Activated T-helper 1 cell treated with anti-CD3 and anti-CD28 coated beads, Interleukin-12 subunit alpha, Interleukin-12 subunit beta, Interleukin-2, Interleukin-4 antibody, amounts not matched to agents 30 ng/mL and 10 ng/mL and 1 ng/mL, durations not matched to agents 14 hours and 24 hours and 36 hours (primary cell): ENCODE measurements at places on chromosomes 16 and 17.

DNA sequence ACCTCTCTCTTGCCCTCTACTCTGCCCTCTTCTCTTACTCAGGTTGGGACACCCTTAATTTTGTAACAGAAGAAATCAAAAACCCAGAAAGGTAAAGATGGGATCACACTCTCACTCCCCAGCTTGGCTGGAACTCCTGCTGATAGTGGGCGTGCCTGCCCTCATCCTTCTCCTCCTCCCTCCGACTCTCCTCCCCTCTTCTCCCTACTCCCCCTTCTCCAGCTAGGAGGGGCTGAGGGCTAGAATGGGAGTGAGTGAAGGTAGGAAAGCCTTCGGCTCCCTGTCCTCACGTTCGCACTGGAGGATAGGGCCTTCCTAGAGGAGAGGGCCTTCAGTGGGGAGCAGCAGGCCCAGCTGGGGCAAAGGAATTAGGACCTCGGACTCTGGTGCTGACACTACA is 20.3 kb downstream of the SLC7A6OS start:
- no peak for DNase-seq

GRCh38 chr16:70433458-70434103 is 5.3 kb downstream of the ST3GAL2 start:
- no peak for DNase-seq

GRCh38 chr17:33241390-33241789 is 51.7 kb downstream of the ASIC2 start:
- no peak for DNase-seq

- DNase-seq, result no peak
These were observed 5.1 kb downstream of the LYRM9 start for GRCh38 chr17:27888067-27888466.

DNA sequence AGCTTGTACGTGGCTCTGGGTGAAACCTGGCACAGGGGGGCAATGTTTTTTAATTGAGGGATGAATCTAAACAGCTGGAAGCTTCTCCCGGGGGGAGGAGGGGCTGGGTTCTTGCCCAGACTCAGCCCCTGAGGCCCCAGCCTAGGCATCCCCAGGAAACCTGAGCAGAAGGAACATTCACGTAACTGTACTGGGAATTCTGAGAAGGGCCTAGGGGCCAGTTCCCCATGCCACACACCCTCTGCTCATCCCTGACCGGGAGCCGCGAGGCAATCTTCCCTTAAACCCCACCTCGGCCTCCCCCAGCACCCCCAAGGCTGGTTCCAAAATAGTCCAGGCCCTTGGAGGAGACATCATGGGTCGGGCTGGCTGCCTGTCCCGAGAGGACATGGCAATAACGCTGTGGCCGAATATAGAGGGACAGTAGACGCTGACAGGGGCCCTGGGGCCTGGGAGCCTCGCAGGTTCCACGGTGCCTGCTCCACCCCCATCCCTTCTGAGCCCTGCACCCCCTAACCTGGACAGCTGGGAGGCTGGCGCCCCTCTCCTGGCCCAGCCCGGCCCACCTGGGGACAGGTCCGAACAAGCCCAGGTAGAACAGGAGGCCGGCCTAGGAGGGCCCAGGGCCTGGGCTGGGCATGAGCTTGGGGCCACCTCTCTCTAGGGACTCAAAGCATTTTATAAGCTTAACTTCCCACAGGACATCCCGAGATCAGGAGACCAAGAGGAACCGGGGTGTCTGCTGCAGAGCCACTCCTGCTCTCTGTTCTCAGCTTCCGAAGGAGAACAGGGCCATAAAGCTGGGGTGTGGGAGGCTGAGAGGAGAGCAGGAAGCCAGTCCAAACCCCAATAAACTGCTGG is 83.2 kb upstream of the TOB1 start:
- no peak for DNase-seq

DNA sequence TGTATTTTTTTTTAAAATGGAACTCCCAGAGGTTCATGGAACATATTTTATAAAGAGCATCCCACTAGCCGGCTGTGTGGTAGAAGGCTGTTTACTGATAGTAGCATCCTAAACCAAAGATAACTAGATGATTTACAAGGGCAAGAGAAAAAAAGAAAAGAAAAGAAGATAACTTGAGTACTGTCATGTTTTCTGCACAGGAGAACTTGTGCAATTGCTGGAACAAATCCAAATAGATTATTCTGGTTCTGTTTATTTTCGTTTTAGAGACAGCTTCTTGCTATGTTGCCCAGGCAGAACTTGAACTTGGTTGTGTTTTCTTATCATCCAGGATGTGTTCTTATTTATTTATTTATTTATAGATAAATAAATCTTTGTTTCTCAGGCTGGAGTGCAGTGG is 20.9 kb upstream of the PPM1D start:
- no peak for DNase-seq

GRCh38 chr16:30567160-30567990 is 4.1 kb downstream of the ZNF688 start:
- peak; percentile 66 for DNase-seq

DNA sequence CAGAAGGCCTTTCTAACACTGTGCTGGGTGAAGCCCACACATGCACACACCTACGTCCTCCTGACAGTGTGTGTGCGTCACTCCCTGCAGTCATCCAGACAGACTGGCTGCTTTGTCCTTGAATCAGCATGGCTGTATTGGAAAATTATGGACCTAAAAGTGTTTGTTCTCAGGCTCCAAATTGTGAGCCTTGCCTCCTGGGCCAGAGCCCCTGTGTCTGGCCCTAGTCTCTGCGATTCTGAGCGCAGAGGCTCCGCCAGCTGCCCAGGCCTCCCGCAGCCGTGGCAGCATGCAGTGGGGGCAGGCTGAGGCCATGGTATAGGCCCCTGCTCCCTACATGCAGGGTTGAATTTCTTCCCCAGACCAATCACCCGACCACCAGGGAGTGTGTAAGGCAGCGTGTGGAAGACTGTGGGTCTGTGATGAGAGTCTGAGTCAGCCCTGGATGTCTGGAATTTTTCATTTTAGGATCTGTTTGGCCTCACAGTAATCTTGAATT is 166.9 kb downstream of the LGALS9B start:
- DNase-seq, result no peak

DNA sequence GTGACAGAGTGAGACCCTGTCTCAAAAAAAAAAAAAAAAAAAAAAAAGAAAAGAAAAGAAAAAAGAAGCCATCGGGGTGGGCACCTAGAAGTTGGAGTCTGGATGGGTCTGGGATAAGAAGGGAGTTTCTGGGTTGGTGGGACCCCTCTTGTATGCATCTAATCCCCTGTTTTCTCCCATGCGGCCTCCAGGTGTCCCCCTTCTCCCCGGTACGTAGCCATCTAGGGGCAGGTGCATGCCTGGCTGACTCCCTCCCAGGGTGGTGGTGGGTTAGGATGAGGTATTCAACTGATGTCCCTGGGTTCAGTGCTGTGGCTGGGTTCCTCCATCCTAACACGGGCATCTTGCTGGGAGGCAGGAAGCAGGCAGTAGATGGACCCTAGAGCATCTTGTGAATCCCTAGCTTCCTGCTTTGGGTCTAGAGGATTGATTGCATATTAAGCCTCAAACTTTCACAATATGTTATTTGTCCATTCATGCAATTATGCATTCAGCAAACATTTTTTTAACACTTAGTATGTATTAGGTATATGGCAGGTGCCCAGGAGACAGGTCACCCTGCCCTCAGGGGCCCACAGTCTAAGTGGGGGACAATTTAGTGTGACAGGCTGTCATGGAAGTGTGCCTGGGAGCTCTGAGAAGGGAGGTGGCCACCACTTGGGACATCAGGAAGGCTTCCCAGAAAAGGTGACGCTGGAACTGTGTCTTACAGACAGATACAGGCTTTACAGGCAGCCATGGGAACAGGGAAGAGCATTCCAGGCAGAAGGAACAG is 13.1 kb downstream of the FMNL1 start:
- no peak for DNase-seq

- DNase-seq, result peak; percentile 38
These were observed 5.1 kb upstream of the GGT6 start for GRCh38 chr17:4565209-4566141.

DNA sequence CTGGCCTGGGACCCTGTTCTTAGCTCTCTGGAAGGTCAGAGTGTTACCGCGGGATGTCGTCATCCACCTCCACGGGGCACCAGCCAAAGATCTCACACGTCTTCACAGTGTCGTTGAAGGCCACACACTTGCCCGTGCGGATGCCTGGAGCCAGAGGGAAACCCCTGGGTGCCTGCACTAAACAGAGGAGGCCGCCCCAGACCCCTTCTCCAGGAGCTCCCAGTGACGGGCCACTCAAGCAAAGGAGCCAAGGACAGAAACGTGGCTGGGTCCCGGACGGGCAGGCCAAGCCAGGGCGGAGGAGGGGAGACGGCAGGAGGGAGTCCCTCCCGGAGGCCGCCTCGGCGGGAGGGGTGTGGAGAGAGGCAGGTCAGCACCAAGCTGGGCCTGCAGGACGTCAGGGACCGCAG is 11.0 kb upstream of the CAMKK1 start:
- DNase-seq, result no peak

GRCh38 chr17:75691371-75691791 is 24.2 kb downstream of the SAP30BP start:
- peak; percentile 39 for DNase-seq

- DNase-seq, result no peak
These were observed 5.1 kb downstream of the INPP5K start for GRCh38 chr17:1511290-1511689.

DNA sequence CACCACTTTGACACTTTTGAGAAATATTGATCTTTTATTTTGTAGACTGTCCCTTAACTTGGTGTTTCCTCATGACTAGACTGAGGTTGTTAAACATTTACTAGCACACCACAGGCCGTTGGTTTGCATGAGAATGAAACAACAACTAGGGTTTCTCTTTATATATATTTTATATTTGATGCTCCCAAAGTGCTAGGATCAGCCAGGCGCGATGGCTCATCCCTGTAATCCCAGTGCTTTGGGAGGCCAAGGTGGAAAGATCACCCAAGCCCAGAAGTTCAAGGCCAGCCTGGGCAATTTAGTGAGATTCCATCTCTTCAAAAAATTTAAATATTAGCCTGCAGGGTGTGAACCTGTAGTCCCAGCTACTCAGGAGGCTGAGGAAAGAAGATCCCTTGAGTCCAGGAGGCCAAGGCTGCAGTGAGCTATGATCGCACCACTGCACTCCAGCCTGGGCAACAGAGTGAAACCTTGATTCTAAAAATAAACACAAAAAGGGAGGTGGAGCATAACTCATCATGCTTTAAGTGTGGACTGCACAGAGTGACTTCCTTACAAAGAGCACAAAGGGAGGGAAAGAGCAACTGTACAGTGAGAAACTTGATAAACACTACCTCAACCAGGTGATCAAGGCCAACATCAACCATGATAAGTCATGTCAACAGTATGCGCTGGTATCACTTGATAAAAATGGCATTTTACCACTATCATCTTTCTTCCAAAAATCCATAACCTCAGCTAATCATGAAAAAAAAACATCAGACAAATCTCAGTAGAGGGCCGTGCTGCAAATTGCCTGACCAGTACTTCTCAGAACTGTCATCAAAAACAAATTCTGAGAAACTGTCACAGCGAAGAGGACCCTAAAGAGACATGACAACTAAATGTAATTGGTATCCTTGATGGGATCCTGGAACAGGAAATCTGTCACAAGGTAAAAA is 72.8 kb upstream of the ATF7IP2 start:
- no peak for DNase-seq

DNA sequence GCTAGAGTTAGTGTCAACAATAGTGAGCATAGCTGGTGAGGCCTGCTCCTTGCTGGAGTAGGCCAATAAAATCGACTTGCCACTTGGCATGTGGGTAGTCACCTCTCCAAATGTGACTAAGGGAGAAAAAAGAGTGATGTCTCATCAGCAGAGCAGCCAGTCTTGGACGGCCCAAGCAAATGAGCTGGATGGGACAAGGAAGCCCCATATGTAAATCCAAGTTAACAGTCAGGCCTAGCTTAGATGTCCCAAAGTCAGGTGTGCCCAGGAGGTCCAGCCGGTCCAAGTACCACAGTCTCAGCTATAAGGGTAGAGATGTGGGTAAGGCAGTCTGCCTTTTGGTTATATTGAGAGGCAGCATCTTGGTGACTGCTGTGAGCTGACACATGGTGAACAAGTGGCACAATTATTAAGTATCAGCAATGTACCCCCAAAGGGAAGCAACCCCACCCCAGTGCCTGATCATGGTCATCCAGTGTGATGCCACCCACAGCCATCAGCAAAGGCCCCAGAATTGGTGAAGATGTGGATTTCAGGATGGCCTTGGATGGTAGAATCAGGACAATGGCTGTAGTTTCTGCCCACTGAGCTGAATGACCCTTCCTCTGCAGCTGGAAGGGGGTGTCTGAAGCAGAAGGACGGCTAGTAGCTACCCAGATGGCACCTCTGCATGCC is 83.4 kb downstream of the TNFRSF13B start:
- no peak for DNase-seq

- no peak for DNase-seq
These were observed 9.4 kb downstream of the GGA2 start for GRCh38 chr16:23500862-23501225.

GRCh38 chr17:61254904-61255303 is 144.7 kb upstream of the TBX2 start:
- DNase-seq, result no peak

GRCh38 chr17:77237232-77238008 is 96.7 kb downstream of the SEC14L1 start:
- DNase-seq, result no peak

GRCh38 chr16:68300734-68301459 is 9.8 kb downstream of the SLC7A6OS start:
- DNase-seq, result no peak

DNA sequence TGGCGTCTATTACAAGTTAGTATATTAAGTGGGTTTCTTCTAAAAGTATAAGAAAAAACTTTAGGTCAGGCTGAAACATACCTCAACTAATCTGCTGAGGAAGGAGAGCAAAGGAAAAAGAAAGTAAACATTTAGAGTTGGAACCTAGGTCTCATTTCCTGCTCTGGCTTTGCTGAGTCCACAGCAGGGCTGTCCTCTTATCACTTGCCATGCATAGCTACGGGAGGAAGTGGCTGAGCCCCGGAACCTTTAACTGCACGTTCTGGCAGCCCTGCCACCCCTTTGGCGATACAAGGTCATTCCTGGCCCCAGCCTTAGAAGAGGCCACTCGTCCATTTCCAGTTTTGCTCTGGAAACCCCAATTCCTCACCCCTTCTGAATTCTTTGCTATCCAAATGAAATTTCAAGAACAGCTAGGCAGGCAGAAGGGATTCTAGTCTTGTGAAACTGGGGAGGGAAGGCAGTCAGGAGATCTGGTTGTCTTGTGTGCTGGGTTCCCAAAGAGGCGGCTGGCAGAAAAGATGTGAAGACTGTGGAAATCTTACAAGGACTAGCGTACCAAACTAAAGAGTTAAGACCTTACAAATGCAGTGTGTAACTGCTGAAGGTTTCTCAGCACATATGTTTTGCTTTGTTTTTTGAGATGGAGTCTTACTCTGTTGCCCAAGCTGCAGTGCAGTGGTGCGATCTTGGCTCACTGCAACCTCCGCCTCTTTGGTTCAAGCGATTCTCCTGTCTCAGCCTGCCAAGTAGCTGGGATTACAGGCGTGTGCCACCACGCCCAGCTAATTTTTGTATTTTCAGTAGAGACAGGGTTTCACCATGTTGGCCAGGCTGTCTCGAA is 19.1 kb downstream of the WIPI1 start:
- DNase-seq, result peak; percentile 51

DNA sequence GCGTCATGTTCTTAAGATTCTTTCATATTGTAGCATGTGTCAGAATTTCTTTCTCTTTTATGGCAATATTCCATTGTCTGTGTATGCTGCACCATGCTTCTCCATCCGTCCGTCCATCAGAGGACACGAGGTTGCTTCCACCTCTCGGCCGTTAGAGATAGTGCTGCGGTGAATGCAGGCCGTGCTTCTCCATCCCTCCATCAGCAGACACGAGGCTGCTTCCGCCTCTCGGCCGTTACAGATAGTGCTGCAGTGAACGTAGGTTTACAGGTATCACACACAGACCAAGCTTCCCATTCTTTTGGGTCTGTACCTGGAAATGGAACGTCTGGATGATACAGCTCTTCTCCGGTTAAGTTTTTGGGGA is 113.5 kb downstream of the CMIP start:
- no peak for DNase-seq

GRCh38 chr16:65021852-65022595 is 99.8 kb downstream of the CDH11 start:
- no peak for DNase-seq
